CD8-positive, alpha-beta memory T cell (primary cell): ENCODE measurements at places on chromosomes 1 and 21. TPM values are rescaled to one million over a fixed set of nuclear protein-coding genes. Genes with fewer than 3 reads are reported as not detected.

RIPK4 gene
- total RNA-seq, result 0.18 TPM

RXFP4 gene
- not detected for total RNA-seq

ANKRD35 gene
- 0.80 TPM for total RNA-seq

- H3K4me1 ChIP-seq, result peaks cover 100% of the 10 kb centered on the region
- peaks cover 6% of the 10 kb centered on the region for H3K36me3 ChIP-seq
- no peaks in the 10 kb centered on the region for H3K27me3 ChIP-seq
- DNase-seq, result no peak
- H3K27ac ChIP-seq, result peak overlapping the region; percentile 25
Measured at GRCh38 chr1:156492591-156493080, 7.9 kb downstream of the MEF2D start.
